GM06990 (cell line): ENCODE measurements at places on chromosomes 5 and 9.

DNA sequence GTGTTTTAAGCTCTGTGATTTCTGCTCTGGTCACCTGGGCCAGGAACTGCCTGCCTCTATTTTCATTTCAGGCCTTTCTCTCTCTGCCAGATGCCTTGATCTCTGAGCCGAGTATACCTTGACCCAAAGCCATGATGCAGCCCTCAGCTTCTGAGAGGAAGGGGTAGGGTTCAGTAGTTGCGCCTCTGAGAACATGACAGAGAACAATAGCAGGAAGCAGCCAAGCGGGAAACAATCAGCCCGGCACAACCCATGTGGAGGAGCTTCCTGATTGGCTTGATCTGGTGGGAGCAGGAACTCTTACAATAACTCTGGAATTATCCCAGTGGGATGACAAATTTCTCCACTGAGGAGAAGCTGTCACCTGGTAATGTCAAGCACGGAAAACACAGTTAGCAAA, 127.4 kb downstream of the PALM2AKAP2 start:
- peak; percentile 60 for DNase-seq

DNA sequence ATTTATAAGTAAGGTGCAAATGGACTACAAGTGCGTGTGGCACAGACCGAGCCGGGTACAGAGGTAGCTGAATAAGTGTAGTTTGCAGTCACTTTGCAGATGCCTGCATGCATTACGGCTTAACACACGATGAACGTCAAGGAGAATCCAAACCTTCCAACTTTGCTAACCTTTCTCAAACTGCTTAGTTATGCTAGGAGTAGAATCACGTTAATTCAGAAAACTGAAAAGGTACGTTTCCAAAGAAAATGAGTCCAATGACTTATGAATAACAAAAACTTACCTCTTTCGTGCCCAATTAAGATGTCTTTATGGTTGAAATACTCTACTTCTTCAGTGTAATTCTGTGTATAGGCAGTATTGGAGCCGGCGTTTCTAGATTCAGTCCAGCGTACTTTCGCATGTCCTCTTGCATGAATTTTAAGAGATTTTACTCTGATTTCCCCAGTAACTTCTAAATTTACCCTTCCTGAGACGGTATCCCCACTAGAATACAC, 539 bp downstream of the ARRDC3 start:
- DNase-seq, result peak; percentile 13

DNA sequence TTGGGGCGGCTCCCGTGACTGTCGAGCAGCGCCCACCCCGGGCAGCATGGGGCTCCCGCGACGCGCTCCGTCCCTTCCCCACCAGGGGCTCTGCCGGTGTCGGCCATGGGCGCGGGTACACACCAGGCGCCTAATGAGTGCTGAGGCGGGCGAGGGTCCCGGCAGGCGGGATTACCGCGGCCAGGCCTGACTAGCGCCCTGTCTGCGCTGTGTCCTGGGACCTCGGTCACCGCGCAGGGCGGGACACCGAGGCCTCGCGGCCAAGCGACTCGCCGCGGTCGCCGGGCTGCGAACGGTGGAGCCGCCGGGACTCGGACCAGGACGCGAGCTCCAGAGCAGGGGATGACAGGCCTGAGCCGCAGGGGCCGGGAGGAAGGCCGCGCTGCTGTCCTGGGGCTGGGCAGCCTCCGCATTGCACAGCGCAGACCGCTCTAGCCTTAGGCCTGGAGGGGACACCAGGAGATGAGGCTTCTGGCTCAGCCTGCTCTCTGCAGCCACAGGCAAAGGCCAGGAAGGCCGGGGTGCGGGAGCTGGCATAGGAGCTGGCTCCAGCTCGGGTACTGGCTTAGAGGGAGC, 14.1 kb downstream of the LCN10 start:
- peak; percentile 61 for DNase-seq

DNA sequence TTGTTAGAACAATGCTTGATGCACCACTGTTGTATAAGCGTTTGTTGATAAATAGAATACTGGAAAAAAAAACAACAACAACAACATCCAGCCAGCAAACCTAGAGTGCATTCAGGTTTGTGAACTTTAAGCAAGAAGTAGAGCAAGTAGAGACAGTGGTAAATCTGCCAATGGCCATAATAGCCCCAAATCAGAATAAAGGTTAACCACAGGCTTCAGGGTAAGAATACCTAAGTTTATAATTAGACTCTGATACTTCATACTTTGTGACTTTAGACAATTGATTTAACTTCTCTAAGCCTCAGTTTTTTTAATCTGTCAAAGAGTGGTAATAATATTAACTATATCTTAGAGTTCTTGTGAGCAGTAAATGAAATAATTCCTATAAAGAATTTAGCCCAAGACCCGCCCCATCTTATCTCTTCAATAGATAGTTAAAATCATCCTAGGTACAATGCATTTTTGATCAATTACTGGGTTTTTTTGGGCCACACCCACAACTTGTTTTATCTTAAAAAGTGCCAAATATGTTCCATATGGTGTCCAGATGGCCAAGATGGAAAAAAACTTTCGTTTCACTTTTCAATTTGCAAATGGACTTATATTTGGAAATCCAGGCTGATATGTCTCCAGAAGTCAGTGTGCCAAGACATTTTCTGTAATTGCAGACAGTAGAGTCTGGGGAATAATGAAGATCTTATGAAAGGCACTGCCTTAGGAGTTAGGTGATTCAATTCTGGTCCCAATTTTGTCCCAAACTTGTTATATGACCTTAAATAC, 24.5 kb upstream of the DPYSL3 start:
- no peak for DNase-seq

DNA sequence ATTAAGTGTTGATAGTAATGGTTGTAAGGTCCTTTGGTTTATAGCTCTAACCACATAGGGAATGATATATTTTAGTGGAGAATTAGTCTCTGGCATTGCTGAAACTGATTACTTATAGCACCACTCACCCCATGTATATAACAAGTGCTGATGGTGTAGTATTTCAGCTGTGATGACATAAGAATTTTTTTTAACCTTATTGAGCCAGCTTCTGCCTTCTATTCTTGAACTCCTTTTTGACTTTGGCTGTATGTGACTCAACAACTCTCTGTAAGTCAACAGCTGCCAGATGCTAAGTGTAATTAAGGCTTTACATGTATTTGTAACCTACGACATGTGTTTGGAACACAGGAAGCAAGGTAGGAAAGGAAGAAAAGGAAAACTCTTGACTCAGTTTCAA, 929.6 kb upstream of the WWC1 start:
- DNase-seq, result no peak

GRCh38 chr9:121947775-121948174, 145.3 kb downstream of the TTLL11 start:
- no peak for DNase-seq

- DNase-seq, result no peak
These were observed 4.1 kb upstream of the RAPGEF6 start for GRCh38 chr5:131639148-131639547.

- DNase-seq, result peak; percentile 79
These were observed 47.2 kb downstream of the GLDC start for GRCh38 chr9:6598249-6598725.
